ENCODE measurements at places on chromosomes 6 and 20.

DNA sequence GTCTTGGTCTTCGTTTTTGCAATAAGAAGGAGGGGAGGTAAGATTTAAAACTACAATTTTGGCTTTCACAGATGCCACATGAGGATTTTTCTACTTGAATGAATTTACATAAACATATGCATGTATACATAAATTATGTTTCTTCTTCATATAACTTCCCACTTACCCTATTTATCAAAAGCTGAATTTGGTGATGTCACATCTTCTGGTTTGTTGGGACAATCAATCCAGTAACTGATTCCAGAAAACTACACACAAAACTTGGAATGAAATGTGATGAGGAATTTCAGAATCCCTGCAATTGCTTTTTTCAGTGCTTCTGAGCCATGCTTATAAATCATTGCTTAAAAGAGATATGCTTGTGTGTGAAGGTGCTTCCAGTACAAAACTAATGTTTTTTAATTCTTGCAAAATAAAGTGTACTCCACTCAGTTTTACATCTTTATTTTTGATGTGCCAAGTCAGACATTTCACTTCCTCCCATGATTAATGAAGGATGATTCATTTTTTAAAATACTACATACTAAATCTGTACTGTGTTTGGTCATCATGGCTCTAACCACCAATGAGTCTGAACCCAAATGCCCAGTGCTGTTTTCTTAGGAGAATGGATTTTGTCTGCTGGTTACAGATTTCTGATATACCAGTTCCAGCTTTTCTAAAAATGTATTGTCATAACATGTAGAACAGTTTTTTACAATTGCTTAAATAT, 32.1 kb upstream of the RIN2 start:
- no peak for DNase-seq

GRCh38 chr6:118980063-118980462, 45.1 kb upstream of the MCM9 start:
- DNase-seq = no peak

DNA sequence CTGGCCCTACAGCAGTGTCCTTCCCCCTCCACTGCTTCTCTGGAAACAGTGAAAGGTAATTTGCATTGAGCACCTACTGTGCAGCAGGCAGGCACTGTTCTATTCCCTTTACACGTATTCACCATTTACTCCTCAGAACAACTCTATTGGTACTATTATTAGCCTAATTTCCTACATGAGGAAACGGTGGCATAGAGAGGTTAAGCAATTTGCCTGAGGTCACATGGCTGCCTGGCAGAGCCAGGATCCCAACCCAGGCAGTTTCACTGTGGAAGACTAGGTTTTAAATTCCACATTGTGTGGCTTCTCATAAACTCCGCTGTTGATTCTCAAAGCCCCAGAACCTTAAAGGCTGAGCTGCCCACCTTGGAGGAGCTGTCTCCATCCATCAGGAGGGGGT, 72.7 kb downstream of the CLIC5 start:
- no peak for DNase-seq

DNA sequence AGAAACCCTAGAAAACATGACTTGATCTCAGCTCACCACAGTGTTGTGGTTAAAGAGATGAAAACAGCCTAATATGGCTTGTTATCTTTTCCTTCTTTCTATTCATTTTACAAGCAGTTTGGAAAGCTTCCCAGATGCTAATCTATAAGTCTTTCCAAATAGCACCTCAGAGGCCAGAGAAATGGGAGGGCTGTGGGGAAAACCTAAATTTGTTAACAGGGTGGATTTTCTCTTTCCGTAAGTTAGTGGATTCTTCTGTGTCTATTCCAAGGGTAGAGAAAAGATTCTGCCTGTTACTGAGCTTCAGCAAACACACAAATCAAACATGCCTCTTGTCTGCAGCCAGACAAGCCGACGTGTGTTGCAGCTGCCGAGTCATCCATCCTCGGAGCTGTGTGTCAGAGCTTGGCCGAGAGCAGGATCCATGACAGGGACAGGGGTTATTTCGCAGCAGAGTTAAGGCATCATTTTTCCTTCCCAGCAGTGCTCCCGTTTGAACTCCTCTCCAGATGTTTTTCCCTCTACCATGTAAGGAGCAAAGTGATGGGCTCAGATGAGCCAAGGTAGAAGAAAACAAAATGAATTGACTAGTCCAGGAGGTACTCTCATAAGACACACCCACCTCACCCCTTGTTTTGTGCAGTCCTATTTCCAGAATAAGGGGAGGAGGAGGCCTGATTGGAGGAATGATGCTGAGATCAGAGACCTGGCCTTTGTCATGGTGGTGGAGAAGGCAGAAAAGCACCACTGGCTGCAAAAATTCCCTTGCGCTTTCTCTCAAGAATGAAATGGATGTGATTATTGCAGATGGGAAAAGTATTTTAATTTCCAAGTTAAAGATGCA, 560.0 kb downstream of the C6orf118 start:
- no peak for DNase-seq

DNA sequence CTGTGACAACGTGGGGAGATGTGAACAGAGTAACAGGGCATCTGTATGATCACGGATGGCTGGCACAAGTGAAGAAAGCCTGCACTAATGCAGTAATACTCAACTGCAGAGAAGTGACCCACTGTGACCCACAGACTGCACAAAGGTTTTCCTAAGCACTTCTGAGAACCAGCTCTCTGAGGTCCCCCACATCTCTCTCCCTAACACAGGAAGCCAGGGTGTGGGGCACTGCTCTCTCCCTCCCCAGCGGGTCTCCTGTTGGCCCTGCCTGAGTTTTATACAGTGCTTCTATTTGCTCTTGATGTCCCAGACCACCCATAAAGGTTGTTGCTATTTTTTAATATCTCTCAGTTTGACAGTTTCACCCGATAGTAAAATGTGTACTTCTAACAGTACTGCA, 11.3 kb downstream of the APMAP start:
- no peak for DNase-seq

DNA sequence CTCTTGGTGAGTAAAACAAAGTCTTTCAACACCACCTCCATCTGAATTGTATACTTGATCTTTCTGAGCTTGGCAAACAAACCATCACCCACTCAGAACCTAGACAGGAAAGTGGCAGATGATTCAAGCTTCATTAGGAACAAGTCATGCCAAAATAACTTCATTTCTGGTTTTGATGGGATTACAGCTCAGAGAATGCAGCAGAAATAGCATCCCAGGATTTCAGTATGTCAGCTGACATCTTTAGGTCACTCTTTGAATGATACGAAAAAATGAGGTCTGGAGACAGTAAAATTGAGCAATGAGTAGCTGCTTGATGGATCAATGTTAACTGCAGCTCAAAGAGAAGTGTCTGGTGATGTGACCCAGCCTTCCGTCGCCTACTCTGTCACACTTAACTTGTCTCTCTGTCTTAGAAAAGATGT, 92.4 kb downstream of the GJA10 start:
- no peak for DNase-seq

- no peak for DNase-seq
These were observed 266.3 kb downstream of the CDC5L start for GRCh38 chr6:44653761-44654218.

- peak; percentile 33 for DNase-seq
These were observed 5.1 kb downstream of the SOX12 start for GRCh38 chr20:330233-331149.

- DNase-seq = no peak
These were observed 9.2 kb downstream of the TGM3 start for GRCh38 chr20:2305029-2305428.

DNA sequence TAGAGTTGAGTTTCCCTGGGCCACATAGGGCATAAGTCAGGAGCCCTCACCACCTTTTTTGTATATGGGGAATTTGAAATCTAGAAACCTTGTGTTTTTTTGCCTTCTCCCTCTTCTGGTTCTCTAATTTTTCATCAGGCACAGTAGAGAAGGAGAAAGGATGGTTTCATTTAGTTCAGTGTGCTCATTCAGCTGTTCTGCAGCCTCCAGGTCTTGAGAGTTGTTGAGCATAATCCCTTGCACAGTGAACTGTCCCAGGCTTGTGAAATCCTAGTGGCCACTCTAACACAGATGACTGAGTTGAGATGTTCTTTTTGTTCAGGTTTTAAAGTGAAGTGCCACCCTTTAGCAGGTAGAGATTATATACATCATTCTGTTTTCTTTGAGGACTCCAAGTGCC, 183.5 kb downstream of the CDKAL1 start:
- DNase-seq = no peak

GRCh38 chr6:21679761-21680265, 86.3 kb downstream of the SOX4 start:
- DNase-seq = no peak

GRCh38 chr6:161798844-161799394, 525.1 kb upstream of the AGPAT4 start:
- no peak for DNase-seq

DNA sequence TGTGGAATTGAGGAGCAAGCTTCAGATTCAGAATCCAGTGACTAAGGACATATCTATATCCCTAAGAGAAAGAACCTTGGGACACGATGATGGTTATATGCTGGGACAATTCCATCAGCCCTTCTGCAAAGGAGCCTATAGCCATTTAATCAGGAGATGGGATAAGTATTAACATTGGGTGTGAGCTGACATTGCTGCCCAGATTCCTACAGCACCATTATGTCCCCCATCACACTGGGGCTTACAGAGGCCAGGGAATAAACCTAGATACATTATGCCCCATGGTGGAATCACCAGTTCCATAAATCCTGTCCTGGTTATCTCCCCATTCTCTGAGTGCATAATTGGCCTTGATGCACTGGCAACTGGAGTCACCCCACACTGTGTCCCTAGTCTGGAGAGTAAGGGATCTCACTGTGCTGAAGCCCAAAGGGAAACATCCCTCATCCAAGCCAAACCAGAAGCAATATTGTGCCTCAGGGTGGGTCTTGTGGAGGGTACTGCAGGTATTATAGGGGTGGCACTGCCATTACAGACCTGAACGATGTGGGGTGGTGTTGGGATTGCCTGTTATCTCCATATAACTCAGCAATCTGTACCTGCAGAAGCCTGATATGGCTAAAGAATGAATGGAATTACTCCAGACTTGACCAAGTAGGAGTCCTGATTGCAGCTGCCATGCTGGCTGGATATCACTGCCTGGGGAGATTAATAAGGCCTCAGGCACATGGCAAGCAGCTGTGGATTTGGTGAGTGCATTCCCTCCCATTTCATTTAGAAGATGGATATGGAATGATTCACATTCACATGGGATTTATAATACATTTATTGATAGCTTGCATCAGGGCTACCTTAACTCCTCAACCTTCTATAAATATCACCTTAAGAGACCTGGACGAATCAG, 5.0 kb downstream of the HLA-A start:
- no peak for DNase-seq

DNA sequence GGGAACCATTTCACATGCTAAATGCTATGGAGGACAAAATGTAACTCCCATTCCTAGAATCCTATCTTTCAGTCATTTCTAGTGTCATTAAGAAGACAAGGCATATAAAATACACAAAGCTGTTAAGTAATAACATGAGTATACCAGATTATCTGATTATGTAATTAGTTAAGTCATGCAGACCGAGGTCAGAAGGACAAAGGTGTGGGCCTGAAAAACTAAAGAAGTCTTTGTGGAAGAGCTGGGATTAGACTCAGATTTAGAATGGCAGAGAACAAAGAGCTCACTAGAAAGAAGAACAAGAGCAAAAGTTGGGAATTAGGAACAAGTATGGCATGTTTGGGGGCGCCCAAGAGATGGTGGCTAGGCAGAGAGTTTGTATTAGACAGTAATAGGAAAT, 37.0 kb downstream of the EFHC1 start:
- DNase-seq = no peak

GRCh38 chr6:106913676-106914280, 60.8 kb downstream of the CD24 start:
- DNase-seq = no peak

GRCh38 chr20:53967527-53967926, 102.9 kb downstream of the BCAS1 start:
- DNase-seq = no peak

DNA sequence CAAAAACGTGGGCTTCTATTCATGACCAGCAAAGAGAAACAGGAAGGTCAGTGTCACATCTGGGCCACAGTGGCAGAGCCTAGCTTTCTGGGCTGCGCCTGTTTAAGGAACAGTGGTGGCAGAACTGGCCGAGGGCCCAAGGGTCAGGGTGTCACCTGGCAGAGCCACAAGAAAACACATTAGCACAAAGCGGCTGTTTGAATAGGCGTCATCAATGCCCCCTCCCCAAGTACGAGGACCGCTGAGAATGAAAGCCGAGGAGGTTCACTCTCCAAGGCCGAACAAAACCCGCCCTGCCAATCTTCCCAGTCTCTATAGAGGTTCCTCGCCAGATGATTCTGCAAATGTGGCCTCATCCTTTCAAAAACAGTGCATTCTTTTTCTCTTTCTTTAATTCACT, 125.2 kb upstream of the TRAF3IP2 start:
- no peak for DNase-seq

- DNase-seq = no peak
These were observed 222.6 kb downstream of the ZMYND8 start for GRCh38 chr20:47133809-47134456.

GRCh38 chr6:129683601-129684322, 26.2 kb downstream of the ARHGAP18 start:
- no peak for DNase-seq

- DNase-seq = no peak
These were observed 38.1 kb upstream of the THBS2 start for GRCh38 chr6:169291646-169292337.

DNA sequence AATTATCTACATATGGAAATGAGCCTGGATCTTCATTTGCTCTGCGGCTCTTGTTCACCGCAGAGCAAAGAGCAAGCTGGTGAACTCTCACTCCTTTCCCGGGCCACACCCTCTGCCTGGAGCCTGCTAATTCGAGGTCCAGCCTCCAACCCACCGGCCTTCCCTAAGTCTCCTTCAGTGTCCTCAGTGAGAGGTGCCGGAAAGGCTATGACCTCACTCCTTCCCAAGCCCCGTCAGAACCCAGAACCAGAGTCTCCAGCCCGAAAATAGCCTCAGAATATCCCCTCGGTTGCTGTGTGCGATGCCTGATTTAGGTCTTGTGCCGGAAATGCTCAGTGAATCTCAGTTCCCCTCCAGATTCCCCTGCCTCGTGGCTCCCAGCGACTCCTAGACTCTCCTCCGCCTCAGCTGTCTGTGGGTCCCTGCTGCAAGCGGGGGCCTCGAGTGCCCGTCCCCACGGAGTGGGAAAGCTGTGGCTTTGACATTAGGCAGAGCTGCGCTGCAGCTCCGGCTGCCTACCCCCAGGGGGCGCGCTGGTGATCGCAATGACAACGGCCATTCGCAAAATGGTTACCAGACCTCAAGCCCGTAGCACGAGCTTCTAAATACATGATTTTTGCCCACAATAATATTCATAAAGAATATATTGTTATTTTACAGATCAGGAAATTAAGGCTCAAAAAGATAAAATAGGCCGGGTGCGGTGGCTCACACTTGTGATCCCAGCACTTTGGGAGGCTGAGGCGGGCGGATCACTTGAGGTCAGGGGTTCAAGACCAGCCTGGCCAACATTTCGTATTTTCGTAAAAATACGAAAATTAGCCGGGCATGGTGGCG, 4.1 kb upstream of the BNIP5 start:
- DNase-seq = peak; percentile 67

DNA sequence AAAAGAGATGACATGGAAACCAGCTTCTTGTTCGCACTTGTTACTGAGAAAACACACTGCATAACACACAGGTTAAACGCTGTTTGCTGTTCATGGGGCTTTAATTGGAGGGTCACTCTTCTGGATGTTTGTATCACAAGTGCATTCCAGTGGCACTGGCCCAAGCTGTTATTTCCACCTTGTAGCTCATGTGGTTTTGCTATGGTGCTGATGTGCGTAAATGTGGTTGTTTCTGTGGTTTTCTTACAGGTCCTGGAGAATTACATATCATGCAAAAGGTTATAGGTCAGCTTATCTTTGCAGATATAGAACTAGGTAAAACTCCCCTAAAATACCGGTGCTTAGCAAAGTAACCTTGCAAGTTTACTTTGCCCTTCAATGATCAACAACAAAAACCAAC, 89.3 kb upstream of the AHI1 start:
- DNase-seq = no peak
